Left lung (tissue), 14 donors: ENCODE measurements at places on chromosomes 1 and 21.

GRCh38 chr1:160094806-160095205, 3.6 kb downstream of the IGSF8 start:
- DNase-seq, result no peak

DNA sequence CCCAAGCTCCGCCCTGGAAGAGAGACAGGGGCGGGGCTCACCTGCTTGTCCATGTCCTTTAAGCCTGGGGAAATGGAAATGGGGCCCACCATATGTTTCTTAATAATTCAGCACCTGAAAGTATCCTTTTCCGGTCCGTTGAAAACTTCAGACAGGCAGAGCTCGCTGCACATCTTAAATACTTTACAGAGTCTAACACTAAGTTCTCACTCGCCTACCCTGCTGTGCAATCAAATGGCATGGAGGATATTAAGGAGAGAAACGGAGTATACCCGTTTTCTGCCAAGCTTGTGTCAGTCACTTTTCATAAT, 467 bp upstream of the CC2D1B start:
- no peak for DNase-seq

DNA sequence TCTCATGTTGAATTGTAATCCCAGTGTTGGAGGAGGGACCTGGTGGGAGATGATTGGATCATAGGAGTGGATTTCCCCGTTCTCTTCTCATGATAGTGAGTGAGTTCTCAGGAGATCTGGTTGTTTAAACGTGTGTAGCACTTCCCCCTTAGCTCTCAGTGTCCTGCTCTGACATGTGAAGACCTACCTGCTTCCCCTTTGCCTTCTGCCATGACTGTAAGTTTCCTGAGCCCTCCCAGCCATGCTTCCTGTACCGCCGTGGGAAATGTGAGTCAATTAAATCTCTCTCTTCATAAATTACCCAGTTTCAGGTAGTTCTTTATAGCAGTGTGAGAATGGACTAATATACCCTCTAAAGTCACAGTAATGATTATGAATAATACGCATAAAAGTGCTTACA, 248.4 kb upstream of the LRRC7 start:
- no peak for DNase-seq

DNA sequence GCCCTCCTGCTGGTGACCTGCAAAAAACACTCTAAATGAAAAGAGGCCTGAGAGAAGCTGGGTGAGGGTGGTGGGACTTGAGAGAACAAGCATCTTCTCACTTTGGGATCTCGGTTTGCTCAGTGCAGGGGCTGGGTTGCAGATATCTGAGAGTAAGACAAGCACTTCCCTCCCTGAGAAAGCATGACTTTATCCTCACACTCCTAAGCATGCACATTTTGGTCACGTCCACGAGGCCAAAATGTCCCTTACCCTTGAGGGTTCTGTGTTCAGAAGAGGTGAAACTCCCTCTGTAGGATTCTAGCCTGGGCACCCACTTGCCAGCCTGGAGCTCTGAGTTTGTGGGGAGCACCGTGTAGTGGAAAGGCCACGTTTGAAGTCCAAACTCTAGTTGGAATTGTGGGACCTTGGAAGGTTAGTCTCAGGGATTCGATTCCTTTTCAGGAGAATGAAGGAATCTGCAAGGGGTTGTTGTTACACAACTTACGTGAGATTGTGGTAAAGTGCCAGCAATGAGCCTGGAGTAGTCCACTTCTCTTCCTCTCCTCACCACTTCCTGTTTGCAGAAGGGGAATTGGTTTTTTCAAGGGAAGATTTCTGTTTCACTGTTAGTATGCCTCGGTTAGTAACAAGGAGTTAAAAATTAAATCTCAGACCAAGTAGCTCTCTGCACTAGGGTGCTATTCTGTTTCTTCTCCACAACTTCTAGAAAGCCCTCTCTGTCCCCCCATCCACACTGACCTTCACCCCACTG, 3.0 kb downstream of the FCAMR start:
- DNase-seq, result no peak

DNA sequence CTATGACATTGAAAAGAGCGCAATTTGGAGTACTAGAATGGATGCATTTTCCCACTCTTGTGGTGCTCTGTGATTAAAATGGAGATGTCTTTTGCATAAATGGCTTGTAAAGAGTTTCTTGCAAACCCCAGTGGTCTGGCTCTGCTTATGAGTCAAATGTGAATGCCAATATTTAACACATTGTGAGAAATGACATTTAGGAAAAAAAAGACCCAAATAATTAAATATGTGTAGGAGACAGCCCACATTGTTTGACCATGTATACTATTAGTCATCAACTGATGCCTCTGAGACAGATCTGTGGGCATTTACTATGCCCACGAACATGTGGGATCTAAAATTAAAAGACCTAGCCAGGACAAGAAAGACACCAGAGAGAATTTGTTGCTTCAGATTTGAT, 22.2 kb upstream of the RUNX1 start:
- DNase-seq, result no peak

DNA sequence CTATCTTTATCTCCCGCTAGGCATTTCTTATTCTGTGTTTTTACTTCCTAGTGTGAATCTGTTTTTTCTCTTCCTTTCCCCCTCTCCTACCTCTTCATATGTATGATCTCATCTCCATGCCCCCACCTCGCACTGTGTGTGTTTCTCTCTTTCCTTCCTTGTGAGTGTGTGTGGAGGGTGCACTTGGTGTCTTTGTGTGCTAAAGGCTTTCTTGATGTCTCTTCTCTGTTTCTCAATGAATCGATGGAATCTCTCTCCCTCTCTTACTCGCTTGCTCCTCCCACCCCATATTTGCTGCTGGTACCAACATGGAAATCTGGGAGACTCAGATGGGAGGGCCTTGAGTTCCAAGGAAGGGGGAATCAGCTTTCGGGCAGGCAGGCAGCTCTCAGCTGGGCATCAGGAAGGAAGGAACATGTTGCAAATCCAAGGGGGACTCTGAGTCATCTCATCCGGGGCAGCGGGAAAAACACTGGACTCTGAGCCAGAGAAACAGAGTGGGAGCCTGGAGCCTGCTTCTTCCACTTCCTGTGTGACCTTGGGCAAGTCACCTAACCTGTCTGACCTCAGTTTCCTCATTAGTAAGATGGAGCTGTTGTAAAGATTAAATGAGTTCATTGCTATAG, 147.5 kb downstream of the PTPRU start:
- no peak for DNase-seq

DNA sequence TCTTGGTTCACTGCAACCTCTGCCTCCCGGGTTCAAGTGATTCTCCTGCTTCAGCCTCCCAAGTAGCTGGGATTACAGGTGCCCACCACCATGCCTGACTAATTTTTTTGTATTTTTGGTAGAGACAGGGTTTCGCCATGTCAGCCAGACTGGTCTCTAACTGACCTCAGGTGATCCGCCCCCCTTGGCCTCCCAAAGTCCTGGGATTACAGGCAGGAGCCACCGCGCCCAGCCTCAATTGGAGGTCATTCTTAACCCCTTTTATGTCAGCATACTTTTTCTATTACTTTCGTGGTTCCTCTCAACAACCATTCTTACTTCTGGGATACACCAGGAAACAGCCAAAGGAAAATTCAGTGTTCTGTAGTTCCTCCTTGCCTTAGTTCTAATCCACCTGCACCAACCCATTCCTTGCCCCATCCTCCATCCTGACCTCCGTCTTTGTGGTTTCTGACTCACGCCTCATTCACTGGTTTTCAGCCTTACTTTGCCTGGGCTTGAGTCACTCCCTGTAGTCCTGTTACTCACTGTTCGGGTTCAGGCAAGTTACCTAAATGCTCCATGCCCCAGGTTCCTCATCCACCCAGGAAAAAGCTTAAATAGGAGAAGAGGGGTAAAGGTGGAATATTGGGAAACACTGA, 12.9 kb upstream of the BCL10 start:
- DNase-seq, result no peak

GRCh38 chr1:243346468-243346867, 90.6 kb downstream of the SDCCAG8 start:
- DNase-seq, result no peak

DNA sequence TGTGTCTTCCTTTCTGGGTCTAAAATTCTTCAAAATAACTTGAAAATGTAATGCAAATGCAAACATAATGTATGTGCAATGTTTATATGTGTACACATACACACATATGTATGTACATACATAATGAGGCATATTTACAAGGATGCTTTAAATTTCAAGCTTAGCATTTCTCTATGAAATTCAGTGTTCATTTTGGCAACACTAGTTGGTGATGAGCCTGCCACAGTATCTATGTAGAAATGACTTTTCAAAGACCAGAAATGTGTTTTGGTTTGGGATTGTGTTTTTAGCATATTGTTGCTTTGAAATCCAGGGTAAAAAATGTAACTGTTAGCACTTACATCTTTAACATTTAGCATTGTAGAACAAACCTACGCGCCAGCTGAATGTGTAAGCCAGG, 10.1 kb downstream of the GABPA start:
- DNase-seq, result no peak

DNA sequence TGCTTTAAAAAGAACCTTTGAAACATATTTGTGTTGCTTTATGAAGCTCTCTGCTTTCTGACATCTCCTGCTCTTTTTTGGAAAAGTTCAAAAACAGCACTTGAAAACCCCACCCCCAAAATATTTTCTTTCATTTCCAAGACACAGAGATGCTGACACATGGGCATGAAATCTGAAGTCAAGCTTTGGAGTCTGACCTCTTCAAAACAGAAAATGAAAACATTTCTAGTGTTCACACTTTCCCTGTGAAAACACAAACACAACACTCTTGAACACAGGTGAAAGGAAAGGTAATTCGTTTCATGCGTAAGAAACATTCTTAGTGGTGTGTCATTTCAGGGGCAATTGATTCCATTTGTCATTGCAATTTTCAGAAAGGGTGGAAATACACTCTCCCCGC, 10.8 kb downstream of the NGF start:
- no peak for DNase-seq

GRCh38 chr1:62922006-62922405, 138.1 kb downstream of the ATG4C start:
- DNase-seq, result no peak

DNA sequence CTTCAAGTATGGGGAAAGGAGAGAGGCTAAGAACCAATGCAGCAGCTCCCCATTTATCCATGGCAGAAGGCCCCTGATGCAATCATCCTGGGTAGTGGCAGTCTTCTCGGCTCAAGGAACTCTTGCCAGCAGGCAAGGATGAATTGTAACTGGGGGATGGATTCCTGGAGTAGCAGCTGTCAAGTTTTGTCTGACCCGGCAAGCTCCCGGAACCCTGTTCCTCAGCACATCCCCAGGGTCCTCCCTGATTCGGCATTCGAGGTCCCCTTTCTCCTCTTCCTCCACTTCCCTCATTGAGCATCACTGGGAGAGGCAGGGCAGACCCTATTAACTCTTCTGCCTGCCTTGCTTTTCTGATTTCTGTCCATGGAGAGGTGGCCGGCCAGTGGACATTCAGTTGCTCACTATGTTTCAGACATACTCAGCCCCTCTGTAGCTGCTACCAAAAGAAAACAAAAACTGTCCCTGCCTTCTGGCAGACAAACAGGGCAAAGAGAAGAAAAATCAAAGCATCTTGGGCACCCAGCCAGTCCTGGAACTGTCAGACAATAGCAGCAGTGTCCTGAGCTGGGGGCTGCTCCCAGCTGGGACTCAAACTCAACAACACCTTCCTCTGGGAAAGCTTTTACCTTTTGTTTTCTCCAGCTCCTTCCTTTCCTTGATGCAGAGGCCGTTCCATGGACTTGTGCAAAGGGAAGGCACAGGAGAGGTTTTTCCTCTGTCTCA, 5.6 kb upstream of the PTCH2 start:
- no peak for DNase-seq

- DNase-seq, result no peak
Observed at GRCh38 chr1:187275985-187276575, 447.3 kb downstream of the PLA2G4A start.

- no peak for DNase-seq
Observed at GRCh38 chr1:109863667-109864046, 47.0 kb upstream of the CSF1 start.

DNA sequence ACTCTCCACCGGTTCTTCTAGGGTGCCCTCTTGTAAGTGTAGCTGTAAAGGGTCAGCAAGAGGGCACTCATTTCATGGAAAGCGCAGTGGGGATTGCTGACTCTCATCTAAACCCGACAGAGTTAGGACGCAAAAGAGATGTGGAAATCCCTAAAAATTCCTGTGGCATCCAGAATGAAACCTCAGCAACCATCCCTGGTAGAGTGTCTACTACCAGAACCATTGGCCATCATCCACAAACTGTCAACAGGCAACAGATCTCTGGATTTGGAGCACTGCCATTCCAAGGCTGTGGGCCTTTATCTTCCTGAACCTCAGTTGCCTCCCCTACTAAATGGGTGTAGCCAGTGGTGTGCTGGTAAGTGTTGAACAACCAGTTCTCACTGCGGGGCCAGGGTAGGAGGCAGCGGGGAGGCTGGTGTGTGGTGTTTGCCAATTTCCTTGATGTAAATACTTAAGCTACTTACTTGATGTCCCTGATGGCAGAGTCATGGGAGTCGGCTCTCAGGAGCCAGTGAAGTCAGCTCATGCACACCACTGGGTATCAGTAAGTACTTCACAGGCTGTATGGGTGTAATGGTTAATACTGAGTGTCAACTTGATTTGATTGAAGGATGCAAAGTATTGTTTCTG, 195.8 kb downstream of the KAZN start:
- no peak for DNase-seq
